Astrocyte of the spinal cord (primary cell): ENCODE measurements at places on chromosomes 6 and 20.

DNA sequence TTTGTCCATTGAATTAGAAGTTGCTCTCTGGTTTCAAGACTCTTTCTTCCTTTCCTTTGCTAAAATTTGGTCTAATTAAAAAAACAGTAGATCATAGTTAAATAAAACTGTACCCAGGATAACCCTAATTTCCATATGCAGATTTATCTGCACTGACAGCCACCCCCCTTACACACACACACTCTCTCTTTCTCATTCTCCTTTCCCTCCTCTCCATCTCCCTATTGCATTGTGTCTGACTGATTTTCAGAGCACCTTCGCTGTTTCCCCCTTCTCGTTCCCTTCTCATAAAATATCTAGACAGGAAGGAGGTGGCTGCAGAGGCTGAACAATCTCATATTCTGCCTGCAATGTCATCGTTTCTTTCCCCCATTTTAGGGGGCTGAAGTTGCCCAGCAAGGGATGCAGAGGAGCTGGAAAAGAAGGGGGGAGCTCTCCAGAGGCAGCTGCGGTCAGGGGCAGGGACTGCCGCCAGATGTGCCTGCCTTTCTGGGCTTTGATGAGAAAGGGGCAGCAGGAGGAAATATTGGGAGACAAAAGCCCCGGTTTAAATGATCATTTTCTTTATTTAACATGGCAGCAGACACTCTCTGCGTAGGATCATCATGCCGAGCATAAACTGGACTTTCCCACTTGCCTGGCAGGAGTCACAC, 22.5 kb upstream of the MMS22L start:
- no peak for DNase-seq

GRCh38 chr6:56766806-56767178, 124.1 kb upstream of the DST start:
- peak; percentile 83 for DNase-seq

- DNase-seq, result no peak
These were observed 87.1 kb downstream of the COL19A1 start for GRCh38 chr6:69953491-69953890.

GRCh38 chr6:12111363-12111670, 99.2 kb downstream of the HIVEP1 start:
- DNase-seq, result peak; percentile 15

DNA sequence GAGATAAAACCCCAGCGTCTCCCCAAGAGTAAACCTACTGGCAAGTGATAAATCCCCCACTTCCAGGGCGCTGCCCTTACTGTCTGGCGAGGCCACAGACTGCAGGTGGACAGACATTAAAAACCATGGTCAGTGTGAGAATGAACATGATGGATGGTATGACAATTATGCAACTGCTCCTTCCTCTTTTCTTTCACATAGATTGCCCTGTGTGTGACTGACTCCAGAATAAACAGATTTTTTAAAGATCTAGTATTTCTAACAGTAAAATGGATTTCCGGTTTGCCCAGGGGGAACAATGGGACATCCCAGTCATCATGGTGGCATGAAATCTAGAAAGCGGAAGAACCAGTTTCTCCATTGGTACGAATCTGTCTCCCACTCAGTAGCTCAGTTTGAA, 153.7 kb downstream of the FOXC1 start:
- DNase-seq, result no peak

GRCh38 chr6:43827898-43828297, 57.9 kb downstream of the VEGFA start:
- DNase-seq, result no peak

DNA sequence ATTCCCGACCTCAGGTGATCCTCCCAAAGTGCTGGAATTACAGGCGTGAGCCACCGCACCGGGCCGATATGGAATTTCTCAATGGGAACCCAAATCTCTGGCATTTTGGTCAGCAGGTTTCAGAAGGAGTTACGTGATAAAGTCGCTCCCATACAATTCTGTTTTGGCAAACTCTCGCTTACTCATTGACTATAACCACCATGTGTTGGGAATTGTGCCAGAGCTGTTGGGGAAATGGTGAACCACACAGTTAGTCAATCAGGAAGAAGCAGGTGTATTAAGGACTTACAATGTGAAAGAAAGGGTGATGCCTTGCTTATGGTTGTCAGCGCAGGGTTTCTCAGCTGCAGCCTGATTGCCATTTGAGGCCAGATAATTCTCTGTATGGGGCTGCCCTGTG, 410.5 kb downstream of the QKI start:
- DNase-seq, result peak; percentile 80

- DNase-seq, result no peak
These were observed 126.1 kb downstream of the GMDS start for GRCh38 chr6:2119275-2119674.

DNA sequence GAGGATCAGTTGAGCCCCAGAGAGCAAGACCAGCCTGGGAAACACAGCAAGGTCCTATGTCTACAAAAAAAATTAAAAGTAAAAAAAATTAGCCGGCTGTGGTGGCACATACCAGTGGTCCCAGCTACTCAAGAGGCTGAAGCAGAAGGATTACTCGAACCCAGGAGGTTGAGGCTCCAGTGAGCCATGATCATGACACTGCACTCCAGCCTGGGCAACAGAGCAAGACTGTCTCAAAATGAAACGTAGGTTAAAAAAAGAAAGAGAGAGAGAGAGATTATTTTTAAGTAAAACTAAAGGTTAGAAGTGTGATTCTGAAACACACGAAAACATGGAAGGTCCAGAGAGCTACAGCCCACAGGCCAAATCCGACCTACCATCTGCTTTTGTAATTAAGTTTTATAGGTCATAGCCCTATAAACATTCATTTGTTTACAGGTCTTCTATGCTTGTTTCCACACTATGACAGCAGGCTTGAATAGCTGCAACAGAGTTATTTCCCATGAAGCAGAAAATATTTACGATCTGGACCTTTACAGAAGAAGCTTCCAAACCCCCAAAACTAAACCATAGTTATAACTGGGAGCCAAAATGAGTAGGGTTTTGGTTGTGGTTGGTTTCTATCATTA, 279.7 kb downstream of the GMDS start:
- no peak for DNase-seq

DNA sequence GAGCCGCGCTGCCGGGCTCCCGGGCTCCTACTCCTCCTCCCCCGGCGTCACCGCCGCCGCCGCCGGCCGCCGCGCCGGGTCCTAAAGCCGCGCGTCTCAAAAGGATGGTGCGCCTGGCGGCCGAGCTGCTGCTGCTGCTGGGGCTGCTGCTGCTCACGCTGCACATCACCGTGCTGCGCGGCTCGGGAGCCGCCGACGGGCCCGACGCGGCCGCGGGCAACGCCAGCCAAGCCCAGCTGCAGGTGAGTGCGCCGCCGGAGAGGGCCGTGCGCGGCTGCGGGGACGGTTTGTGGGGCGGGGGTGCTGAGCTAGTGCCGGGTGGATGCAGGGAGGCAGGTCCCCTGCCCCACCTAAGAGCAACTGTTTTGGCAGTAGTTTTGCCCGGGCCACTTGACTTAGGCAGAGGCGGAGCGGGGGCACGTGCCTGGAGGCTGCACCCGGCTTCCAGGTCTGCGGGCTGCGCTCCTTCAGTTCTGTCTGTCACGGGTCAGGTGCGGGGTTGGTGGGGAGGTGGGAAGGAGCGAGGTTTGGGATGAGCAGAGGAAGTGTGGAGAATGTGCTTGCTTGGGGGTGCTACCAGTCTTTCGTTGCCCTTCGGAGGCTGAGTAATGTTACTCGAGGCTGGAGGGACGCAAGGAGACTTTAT, 722 bp downstream of the ISM1 start:
- peak; percentile 63 for DNase-seq

- no peak for DNase-seq
These were observed 80.8 kb upstream of the SLC22A16 start for GRCh38 chr6:110557199-110557598.

GRCh38 chr6:140784573-140784972, 1348.2 kb upstream of the GJE1 start:
- no peak for DNase-seq

DNA sequence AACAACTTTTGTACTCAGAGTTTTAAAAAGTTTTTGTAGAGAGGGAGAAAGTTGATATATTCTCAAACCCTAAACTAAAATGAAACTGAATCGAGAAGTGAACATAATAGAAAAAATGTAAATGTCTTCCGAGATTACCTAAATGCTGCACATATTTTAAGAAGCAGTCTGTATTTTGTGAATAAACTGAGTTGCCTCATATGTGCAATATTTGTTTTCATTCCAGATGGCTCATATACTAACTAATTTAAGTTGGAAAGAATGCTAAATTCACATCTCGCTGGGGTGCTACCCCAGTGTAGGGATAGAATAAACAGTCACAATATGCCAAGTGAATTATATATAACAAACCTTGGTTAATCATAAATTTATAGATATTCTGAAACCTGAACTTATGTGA, 285.9 kb upstream of the THEMIS start:
- DNase-seq, result no peak

- no peak for DNase-seq
These were observed 7.7 kb downstream of the CDK5RAP1 start for GRCh38 chr20:33393609-33394008.

DNA sequence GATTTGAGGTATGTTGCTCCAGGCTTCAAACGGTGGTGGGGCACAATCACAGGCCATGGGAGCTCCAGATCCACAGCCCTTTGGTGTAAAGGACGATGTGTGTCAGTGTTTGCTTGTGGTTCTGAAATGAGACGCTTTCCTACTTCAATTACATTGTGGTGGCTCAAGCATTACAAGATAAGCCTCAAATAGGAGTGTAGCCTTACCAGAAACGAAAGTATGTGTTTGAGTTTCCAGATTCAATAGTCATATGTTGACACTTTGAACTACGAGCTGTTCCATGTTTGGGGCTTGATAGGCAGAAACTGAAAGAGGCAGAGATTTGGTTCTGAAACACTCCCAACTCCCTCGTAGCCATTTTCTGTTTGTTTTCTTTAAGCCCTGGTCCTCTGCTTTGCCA, 187.1 kb downstream of the MYLK4 start:
- no peak for DNase-seq

DNA sequence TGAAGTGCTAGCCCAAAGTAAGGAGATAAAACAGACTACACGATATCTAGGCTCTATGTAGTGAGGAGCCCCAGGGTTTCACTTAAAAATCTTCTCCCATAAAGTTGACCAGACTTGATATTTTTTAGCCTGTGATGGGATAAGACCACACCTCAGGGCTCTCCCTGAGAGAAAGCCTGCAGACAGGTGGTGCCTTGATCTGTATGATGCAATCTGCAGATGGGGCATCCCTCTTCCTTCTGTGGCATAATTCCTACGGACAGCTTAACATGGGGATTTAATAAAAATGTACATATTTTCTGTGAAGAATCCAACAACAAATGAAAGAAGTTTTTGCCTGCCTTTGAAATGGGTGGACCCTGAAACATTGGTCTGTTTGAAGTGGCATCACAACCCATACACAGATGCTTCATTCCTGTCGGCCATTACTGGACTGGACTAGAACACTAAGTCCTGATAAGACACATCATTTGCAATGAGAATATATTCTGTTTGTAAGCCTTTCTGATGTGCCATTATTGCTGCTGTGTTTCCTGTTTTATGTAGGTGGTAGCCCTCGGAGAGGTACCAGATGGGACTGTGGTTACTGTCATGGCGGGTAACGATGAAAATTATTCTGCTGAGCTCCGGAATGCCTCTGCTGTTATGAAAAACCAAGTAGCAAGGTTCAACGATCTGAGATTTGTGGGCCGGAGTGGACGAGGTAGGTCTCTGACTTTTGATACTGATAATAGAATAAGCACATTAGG, 53.8 kb upstream of the SUPT3H start:
- DNase-seq, result no peak

DNA sequence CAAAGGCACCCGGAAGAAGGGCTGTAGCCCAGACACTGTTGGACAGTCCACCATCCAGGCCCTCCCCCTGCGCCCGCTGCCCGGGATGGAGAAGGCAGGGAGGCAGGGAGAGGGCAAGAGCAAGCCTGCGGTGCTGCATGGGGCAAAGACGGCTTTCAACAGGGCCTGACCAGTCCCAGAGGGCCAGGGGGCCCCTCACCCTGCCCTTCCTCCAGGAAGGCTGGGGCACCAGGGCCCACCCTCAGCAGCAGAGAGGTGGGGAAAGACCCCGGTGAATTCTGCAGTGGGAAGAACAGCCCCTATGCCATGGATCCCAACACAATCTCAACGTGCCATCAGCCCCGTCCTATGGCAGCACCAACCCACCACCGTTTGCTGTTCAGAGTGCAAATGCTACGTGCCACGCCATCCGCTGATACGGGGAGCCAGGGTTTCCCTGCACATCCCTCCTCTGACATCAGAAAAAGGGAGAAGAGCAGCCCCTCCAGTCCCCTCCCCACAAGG, 41.1 kb downstream of the RRBP1 start:
- no peak for DNase-seq

GRCh38 chr20:39504710-39505094, 542.6 kb downstream of the DHX35 start:
- DNase-seq, result no peak

GRCh38 chr6:65948062-65948461, 241.0 kb upstream of the EYS start:
- no peak for DNase-seq

- DNase-seq, result no peak
These were observed 132.4 kb upstream of the STXBP5 start for GRCh38 chr6:147071776-147072175.

- DNase-seq, result no peak
These were observed 47.3 kb downstream of the DAAM2 start for GRCh38 chr6:39839445-39839844.

GRCh38 chr20:22682381-22682780, 98.0 kb upstream of the FOXA2 start:
- no peak for DNase-seq

- DNase-seq, result peak; percentile 10
These were observed 87.4 kb downstream of the CD24 start for GRCh38 chr6:106886922-106887797.

DNA sequence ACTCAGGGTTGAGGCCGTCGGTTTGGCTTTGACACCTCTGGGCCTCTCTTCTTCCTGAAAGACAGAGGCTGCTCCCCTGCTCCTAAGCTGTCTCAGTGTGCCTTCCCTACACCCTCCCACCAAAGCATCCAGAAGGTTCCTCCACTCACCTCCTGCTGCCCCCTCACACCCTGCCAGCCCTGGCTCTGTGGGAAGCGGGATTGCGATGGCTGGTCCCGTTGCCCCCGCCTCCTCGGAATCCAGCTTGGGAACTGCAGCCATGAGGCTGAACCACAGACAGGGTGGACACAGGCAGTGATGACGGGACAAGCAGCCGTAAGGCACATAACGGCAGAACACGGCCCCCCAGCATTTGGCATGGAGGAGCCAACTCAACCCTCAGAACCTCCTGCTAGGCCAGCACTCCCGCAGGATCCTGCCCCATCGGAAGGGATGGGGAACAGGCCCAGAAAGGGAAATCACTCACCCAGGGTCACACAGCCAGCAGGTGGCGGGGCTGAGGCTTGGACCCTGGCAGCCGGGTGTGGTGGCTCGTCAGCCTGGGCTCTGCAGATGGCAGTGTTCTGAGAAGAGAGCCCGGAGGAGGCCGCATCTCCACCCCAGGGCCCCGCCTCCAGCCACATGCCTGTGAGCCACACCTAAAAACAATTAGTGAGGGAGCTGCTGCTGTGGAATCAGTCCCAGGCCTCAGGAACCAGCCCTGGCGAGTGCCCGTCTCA, 139.6 kb downstream of the PHACTR3 start:
- DNase-seq, result no peak

DNA sequence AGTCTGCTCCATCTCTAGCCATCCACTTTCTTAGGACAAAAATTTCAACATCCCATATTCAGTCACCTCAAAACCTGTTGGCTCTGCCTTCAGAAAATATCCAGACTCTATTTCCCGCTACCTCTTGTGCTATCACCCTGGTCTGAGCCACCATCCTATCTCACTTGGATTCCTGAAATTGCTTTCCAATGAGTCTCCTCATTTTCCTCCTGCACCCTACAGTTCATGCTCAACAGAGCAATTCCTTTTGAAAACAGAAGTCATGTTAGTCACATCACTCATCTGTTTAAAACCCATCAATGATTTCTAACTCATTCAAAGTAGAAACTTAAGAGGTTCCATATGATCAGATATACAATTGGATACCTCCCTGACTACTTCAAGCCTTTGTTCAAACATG, 229.9 kb downstream of the ADGRG6 start:
- peak; percentile 27 for DNase-seq
